ENCODE measurements at places on chromosomes 6 and 20. TPM values are rescaled to one million over a fixed set of nuclear protein-coding genes. Genes with fewer than 3 reads are reported as not detected.

The METTL24 gene
- total RNA-seq: 6.6 TPM

The GSTA2 gene
- total RNA-seq: not detected

GRCh38 chr20:37417617-37418467 lies 71.9 kb downstream of the SRC start:
- DNase-seq: no peak

GRCh38 chr6:97029552-97029951 lies 105.0 kb downstream of the KLHL32 start:
- DNase-seq: no peak

- no peak for DNase-seq
Observed at GRCh38 chr6:135148889-135149288, 32.2 kb upstream of the MYB start.

DNA sequence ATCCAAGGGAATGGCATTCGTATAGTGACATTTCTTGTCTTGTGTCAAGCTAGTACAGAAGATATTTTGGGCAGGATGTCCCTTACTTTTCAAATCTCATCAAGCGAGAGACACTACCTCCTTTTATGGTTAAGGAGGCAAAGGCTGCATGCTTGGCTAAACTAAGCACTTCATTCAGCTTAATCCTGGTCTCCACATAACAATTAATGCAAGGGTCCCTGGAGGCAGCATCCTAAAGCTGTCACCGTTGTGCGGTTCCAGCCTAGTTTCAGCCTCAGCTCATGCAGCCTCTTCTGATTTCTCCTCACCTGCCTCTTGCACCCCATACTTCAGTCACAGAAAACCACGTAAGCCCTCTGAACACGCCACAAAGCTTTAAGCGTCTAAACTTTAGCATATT lies 67.1 kb upstream of the SLC22A23 start:
- DNase-seq: no peak

The KIF13A gene
- 43.0 TPM for total RNA-seq

The AKAP12 gene
- 88.1 TPM for total RNA-seq

- no peak for DNase-seq
Observed at GRCh38 chr20:19885939-19886660, 128.0 kb downstream of the RIN2 start.

DNA sequence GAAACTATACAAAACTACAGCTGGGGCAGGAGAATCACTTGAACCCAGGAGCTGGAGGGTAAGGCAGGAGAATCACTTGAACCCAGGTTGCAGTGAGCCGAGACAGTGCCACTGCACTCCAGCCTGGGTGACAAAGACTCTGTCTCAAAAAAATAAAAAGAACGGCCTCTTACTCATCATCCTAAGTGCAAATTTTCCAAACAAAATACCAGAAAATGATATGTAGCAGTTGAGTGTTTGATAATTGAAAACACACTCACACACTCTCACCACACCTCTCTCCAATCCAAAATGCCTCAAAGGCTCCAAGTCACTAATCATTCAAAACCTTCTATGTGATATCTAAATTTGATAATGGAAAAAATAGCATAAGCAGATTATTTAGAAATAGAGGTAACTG lies 198.6 kb upstream of the SHLD1 start:
- no peak for DNase-seq

- no peak for DNase-seq
Observed at GRCh38 chr6:40960742-40961430, 78.1 kb downstream of the UNC5CL start.

DNA sequence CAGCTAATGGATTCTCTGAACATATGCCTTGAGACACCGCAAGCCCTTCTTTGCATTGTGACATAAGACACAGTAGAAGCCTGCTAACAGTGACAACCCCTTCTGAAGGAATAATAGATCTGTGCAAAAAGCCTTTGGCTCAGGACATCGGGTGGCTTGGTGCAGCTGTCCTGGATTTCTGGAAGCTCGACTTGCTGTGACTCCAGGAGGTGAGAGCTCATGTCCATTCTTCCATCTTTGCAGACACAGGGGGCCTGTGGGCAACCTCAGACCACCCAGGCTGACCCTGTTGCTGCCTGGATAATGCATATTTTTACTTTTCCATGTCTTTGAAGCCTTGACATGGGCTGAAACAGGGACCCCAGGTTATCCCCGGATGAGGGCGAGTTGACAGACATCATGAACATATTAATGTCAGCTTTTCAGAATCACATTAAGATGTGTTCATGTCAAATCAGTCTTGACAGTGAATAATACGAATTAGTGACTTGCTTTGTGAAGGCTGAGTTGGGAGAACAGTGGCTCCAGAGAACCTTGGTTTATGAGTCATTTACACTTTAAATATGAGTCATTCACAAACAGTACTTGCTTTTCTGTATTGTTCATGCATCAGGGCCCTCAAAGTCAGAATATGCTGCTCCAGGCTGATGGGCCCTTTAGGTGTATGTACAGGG lies 66.8 kb upstream of the IYD start:
- DNase-seq: no peak

GRCh38 chr6:99252421-99252820 lies 97.1 kb downstream of the FAXC start:
- no peak for DNase-seq

DNA sequence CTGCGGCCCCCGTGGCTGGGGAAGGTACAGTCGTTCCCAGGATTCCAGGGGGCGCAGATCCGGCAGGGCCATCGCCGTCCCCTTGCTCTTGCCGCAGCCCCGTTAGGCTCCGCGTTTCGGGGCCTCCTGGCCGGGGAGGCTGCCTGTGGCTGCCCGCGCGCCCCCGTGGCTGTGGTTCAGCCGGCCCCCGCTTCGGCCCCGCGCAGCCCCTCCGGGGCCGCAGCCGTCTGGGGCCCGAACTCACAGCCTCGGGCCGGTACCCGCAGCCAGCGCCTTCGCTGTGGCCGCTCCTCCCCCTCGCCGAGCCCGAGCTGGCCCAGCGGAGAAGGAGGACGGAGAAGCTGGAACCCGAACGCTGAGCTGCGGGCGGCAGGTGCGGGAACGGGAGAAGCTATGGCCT lies 1826.9 kb upstream of the DEFB115 start:
- DNase-seq: no peak

DNA sequence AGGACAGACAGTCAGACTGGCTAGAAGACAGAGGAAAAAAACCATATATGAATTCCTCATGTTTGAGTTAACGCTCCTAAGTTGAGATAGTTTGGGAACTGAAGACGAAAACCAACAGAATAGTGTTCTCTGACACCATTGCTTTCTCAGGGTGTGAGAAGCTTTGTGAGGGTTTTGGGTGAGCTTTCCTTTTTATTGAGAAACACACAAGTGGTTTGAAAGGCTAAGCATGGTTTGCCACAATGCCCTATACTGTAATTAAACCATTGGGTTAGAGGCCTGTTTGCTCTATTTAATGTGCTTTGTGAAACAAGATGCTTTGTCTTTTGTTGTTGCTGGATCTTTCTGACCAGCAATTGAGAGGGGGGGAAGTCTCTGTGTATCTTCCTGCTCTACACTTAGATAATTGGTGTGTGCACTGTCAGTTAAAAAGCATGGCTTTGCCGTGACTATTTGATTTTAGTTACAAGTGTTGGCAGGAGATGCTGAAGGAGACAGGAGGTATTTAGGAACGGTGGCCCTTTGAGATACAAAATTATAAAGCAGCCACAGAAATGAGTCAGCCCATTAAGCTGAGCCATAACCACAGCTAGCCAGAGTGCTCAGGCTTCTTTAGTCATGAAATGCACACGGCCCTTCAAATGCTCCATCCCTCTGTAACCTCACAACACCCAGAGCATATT lies 273.0 kb upstream of the PREP start:
- no peak for DNase-seq

GRCh38 chr6:68139130-68139529 lies 496.0 kb upstream of the ADGRB3 start:
- DNase-seq: no peak

The SCGN gene
- total RNA-seq: not detected

DNA sequence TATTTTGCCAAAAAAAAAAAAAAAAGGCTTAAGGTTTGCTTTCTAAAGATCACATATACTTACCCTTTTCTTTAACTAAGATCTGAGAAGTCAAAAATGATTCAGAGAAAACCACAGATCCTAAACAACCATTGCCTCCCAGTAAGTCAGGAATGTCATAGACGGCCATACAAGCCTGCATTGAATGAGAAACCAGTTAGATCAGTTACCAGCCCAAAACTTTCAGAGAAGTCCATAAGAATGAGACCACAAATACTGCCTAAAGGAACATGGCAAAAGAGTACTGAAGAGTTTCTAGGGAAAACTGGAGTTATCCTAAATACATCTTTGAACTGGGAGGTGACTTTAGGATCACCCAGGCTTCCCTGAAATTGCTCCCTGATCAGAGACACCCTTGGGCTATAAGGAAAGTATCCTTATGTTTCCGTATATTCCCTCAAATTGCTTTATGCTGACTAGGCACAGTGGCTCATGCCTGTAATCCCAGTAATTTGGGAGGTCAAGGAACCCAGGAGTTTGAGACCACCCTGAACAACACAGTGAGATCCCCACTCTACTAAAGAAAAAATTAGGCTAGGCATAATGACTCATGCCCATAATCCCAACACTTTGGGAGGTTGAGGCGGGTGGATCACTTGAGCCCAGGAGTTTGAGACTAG lies 79.4 kb upstream of the SLC4A11 start:
- no peak for DNase-seq

The LY6G5B gene
- 7.4 TPM for total RNA-seq
